H1 (cell line): ENCODE measurements at places on chromosomes 3 and 15. TPM values are rescaled to one million over a fixed set of nuclear protein-coding genes. Genes with fewer than 3 reads are reported as not detected.

DNA sequence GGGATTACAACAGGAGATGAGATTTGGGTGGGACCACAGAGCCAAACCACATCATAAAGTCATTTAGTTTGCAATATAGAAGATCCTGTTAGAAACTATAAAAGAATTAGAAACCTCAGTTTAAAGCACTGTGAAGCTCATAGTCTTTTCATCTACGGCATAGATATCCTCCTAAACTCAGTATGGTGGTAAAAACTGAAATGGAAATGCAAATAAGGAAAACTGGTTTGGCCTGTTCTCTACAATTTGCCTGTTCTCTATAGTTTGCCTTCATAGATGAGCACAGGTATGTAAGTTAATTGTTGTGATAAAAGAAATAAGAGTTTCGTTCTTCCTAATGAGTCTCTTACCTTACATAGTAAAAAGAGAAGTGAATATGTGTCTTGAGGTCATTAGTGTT, 331.6 kb upstream of the ARL6 start:
- no peaks in the 10 kb centered on the region for H3K36me3 ChIP-seq
- H3K4me3 ChIP-seq, result no peak overlapping the region
- H3K4me1 ChIP-seq, result 0 out of 2 replicates have a peak, but pooled peaks cover 2% of the 10 kb centered on the region
- no peaks in the 10 kb centered on the region for H3K27me3 ChIP-seq
- no peak for DNase-seq

The RTP1 gene
- 3.0 and 3.2 TPM in 2 replicates for total RNA-seq

The FOXB1 gene
- total RNA-seq, result 1.5 and 2.1 TPM in 2 replicates

DNA sequence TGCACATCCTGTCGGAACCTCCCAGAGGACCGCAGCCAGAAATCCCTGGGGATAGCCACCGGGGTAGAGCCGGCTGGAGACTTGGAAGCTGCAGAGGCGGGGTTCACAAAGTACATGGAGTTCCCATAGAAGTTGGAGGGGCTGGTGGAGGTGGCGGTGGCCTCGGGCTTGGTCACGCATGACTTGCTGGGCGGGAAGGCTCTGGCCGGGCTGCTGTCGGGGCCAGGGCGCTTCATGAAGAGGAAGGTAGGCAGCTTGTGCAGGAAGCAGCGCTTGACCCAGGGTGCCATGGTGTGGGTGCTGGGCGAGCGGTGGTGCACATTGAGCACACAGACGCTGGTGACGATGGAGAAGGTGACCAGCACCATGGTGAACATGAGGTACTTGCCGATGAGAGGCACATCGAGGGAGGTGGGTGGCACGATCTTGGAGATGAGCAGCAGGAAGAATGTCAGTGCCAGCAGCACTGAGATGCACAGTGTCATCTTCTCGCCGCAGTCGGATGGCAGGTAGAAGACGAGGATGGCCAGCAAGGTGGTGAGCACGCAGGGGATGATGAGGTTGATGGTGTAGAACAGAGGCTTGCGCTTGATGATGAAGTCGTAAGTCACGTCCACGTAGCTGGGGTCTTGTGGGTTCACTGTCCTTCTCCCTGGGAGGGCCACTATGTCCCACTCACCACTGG, 8.4 kb upstream of the CHRNA3 start:
- no peaks in the 10 kb centered on the region for H3K36me3 ChIP-seq
- DNase-seq, result no peak
- H3K4me1 ChIP-seq, result no peaks in the 10 kb centered on the region
- H3K4me3 ChIP-seq, result no peak overlapping the region
- no peaks in the 10 kb centered on the region for H3K27me3 ChIP-seq

DNA sequence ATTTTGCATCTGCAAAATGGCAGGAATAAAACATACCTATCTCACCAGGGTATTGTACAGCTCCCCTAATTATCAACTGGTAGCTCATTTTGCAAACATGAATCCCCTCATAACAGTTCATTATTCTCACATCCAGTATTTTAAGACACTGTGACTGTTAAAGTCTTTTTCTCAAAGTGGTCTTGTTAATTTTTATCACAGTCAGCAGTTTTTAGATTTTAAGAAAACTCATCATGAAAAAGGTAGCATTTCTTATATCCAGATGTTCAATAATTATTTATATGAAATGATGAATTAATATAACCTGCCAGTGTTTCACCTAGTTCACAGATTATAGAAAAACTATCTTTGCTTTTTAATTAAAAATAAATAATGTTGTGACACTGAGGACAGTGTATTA, 354.9 kb upstream of the ARL6 start:
- no peaks in the 10 kb centered on the region for H3K36me3 ChIP-seq
- no peaks in the 10 kb centered on the region for H3K4me1 ChIP-seq
- no peak overlapping the region for H3K4me3 ChIP-seq
- no peaks in the 10 kb centered on the region for H3K27me3 ChIP-seq
- DNase-seq, result no peak
- no peak overlapping the region for H3K27ac ChIP-seq
